Stimulated activated CD8-positive, alpha-beta memory T cell treated with anti-CD3 and anti-CD28 coated beads, Interleukin-15, amount 100 ng/mL, for 24 hours (primary cell): ENCODE measurements at places on chromosomes 11 and 22.

DNA sequence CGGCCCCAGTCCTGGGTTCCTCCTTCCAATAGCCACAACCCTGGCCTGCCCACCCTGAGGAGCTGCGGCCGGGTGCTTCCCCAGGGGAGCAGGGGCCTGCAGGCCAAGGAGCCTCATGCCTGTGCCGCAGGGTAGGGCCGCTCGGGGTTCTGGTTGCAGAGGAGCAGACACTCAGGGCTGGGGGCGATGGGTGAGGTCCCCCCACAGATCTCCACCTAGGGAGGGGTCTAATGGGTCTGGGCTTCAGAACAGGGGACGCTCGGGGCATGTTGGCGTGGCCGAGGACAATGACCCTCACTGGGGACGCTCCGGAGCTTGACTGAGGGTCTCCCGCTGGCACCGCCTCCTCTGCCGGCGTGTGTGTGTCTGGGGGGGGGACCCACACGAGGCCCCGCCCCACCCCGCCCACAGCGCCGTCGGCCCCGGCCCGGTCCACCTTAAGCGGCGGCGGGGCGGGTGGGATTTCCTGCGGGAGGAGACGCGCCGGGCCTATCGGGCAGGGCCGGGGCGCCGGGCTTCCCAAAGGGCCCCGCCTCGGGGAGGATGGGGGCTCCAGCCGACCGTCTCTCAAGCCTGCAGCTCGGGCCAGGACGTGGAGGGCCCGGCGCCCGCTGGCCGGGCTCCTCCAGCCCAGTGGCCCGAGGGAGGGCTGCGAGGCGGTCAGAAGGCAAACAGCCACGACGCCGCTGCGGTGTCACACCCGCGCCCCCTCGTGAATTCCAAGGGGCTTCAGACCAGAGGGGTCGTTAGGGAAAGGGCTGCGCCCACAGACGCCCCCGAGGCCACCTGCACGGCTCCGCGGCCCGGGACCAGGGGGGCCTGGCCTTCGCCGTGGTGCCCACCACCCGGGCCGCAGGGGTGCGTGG is 640 bp upstream of the ZDHHC8 start:
- DNase-seq = peak; percentile 54

DNA sequence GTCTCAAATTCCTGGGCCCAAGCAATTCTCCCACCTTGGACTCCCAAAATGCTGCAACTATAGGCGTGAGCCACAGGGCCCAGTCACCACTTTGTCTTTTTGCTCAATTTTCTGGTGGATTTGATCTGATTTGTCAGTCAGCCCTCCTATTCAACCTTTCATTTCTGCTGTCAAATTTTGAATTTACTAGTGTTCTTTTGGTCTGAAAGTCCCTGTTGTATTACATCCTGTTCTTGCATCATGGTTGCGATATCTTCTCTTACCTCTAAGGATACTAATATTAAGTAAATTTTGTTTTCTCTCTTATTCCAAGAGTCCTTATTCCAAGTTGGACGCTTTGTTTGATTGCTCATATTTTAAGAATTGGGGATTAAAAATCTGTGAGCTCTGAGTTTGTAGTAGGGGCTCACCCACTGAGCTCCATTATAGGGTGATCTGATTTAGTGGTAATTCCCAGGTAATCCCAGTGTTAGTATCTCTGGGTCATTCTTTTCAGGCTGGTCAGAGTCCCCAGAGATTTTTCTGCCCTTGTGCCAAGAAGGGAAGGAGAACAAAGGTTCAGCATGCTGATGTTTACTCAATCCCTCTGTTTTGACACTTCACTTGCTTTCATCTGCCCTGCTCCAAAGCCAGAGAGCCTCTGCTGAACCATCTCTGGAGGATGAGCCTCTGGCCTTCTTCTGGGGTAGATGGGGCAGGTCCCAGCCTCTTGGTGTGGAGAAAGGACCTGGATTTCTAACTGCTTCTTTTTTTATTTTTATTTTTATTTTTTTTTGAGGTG is 10.0 kb downstream of the UPB1 start:
- no peak for DNase-seq

DNA sequence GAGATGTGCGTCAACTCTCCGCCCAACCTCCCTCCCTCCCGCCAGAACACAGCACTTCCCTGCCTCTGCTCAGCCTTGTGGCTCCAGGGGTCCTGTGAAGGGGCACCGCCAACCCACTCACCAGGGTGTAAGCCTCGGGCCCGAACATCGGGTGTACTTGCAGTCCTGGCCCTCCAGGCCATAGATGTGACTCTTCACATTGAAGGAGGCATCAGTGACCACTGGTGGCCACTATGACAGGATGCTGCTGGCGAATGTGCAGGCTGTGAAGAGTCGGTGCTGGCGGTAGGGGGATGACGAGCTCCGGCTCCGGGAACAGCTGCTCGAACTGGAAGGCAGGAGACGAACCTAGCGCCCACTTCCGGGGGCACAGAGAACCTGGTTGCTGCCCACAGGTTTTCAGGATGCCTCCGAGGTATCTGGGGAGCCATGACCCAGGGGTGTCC is 97.4 kb downstream of the MED15 start:
- DNase-seq = no peak

DNA sequence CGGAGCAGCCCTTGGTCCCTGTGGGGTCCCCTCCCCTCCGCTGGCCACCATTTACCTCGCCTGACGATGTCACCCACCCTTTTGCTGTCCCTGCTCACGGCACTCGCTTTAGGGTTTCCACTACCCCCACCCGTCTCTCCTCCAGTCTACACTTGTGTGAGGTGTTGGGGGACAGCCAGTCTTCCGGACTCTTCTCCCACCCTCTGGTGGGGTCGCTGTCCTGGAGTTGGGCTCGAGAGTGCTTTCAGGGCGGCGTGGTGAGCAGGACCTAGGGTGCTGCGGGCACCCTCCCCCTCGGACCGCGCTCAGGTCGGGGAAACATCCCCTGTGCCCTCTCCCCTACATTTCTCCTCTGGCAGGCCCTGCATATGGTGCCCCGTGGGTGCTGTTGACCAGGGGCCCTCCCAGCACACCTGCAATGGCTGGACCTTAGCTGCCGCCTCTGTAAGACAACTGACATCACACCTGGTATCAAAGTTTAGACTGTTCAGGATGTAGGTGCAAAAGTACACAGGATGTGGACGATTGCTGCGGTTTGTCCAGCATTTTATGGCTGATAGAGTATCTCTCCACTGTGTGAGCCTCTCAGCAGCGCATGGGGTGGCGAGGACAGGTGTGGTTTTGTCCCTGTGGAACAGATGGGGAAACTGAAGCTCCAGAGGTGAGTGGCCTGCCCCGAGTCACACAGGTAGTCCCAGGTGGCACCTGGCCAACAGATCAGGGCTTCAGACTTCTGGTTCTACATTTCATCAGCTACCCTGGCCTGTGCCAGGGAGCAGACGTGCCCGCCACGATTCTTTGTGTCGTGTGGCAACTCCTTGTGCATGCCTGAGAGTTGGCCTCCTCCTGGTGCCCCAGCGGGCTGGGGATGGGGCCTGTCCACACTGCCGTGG is 1.2 kb downstream of the GRK2 start:
- no peak for DNase-seq

- no peak for DNase-seq
Measured at GRCh38 chr11:1573077-1573902, 1.2 kb upstream of the DUSP8 start.

DNA sequence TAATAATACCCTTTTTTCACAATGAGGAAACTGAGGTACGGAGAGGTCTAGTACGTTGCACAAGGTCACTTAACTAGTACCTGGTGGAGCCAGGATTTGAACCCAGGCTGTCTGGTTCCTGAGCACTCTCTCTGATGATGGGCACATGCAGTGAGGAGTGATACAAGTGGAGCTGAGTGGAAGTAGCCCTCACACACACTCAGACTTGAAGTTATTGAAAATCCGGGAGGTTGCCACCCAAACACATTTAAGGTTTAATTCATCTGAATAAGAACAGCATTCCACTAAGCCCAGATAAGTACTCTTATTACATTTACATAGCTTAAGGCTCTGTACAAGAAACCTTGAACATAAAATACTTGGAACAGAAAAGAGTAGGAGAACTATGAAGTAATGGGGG is 4.8 kb downstream of the GRAP2 start:
- no peak for DNase-seq

- no peak for DNase-seq
Measured at GRCh38 chr11:261624-262023, 16.6 kb upstream of the NLRP6 start.

DNA sequence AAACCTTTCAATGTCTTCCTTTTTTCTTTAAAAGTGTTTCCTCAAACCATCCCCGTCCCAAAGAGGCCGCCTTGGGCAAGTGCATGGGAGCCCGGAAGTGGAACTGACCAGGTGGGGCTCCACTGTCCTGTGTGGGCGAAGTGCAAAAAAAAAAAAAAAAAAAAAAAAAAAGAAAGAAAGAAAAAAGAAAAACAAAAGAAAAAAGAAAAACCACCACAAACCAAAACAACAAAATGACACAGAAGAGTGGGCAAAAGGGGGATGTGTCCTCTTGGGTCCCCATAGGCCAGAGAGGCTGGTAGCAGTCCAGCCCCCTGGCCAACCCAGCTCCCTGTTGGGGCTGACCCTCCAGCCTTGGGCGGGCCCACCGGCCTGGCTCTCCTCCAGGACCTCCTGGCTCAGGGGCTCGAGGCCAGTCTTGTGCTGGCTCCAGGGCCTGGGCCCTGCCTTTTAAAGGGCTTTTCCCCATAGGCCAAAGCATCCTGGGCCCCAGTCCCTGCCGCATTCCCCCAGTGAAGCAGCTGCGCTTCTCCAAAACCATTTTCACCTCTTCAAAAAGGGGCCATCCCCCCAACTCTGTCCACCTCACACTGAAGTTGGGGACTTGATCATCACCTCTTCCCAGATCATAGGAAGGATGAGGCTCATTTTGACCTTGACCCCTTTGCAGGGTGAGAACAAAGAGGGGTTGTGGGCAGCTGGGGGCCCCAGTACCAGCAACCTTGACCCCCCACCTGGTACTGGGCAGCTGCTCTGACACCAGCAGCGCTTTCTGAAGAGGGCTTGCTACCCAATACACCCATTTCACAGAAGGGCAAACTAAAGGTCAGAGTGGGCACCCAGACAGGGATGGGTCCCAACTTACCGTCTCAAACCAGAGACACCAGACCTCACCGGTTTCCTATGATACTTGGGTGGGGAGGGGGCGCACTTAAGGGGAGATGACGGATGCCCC is 9.4 kb downstream of the CBX6 start:
- no peak for DNase-seq

DNA sequence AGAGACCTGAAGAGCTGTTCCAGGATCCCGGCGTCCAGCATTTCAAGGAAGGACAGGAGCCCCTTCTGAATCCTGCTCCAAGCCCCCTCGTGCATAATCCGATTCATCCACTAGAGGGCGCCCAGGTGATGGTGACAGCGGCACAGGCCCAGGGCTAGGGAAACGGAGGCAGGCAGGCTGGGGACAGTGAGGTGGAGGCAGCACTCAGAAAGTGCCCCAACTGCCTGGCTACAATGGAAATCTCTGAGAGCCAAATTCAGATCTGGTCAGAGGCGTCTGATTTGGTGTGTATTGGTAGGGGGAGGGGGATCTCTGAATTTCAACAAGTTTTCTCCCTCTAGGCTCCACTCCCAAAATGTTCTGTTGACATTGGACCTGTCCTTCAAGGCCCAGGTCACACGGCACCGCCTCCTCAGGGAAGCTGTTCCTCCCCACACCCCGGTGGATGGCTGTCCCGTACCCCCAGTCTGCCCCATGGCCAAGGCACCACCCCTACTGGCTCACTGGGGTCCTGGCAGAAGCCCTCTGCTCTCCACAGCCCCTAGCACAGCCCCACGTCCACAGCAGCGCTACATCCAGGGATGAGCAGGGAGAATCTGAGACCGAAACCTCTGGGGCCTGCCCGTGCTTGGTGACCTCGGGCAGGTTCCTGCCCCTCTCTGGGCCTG is 142.9 kb downstream of the CRYBB2 start:
- DNase-seq = peak; percentile 59

DNA sequence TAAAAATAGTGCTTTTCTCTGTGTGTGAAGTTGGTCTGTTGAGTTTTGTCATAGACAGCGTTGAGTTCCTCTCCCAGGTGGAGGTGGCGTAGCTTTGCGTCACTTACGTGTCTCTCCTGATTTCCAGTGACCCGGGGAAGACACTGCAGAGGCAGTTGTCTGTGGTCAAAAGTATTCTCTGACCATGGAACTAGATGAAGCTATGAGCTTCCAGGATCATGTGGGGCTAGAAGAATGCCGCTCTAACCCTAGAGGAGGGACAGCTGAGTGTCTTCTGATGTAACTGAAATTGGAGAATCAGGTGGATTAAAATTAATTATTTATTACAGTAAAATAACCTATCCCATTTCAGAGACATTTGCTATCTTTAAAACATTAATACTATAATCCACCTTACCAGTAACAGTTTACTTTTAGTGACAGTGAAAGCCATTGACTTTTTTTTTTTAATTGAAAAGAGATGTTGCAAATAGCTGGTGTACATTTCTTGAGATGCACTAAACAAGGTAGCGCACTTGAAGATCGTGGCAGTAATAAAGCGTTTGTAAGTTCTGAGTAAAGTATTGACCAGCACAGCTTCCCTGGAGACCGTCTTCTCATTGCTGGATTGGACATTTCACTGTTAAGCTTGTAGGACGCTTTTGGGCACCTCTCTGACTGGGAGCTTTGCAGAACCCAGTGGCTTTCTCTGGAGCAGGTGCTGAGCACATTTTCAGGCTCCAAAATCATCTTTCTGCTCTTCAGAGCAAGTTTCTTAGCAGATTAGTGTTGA is 9.7 kb downstream of the CAT start:
- DNase-seq = no peak

DNA sequence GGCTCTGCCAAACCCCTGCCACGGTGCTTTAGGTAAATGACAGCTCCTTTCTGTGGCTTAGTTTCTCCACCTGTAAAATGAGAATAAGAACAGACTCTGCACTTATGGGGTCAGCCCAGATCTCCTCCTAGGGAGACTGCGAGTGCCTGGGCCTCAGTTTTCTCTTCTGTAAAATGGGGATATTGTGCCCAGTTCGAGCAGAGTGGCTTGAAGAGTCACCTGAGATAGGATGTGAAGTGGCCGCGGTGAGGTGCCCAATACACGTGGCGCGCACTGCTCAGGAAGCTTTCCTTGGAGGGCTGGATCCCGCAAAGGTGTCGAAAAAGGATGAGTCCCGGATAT is 473 bp upstream of the EMID1 start:
- DNase-seq = no peak

GRCh38 chr11:65425105-65425970 is 2.7 kb downstream of the NEAT1 start:
- DNase-seq = no peak

DNA sequence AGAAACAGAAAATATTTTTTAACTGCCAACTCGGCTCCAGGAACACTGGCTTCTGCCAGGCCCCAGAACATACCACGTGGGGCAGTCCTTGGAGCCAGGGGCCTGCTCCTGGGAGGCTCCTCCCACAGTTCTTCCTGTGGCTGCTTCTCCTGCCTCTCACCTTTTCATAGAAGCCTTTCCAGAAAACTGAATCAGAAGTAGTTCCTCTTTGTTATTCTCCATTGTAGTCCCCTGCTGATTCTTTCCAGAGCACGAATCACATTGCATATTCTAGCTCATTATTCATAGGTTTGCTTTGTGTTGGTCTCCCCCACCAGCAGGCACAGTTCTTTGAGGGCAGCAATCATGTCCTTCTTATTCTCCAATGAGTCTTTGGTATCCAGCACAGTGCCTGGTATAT is 106.0 kb downstream of the EFCAB6 start:
- DNase-seq = no peak

DNA sequence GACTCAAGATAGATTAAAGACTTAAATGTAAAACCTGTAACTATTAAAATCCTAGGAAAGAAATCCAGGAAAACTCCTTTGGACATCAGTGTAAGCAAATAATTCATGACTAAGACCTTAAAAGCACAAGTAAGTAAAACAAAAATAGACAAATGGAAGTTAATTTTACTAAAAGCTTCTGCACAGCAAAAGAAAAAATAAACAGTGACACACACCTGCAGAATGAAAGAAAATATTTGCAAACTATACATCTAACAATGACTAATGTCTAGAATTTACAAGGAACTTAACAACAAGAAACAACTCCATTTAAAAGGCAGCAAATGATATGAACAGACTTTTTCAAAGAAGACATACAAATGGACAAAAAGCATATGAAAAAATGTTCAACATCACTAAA is 359.1 kb downstream of the LUZP2 start:
- DNase-seq = no peak
